ENCODE measurements at places on chromosomes 3 and 15. TPM values are rescaled to one million over a fixed set of nuclear protein-coding genes. Genes with fewer than 3 reads are reported as not detected.

- DNase-seq: no peak
Observed at GRCh38 chr3:28746990-28747389, 398.4 kb upstream of the AZI2 start.

- no peak for DNase-seq
Observed at GRCh38 chr3:169542331-169542751, 121.2 kb downstream of the MECOM start.

DNA sequence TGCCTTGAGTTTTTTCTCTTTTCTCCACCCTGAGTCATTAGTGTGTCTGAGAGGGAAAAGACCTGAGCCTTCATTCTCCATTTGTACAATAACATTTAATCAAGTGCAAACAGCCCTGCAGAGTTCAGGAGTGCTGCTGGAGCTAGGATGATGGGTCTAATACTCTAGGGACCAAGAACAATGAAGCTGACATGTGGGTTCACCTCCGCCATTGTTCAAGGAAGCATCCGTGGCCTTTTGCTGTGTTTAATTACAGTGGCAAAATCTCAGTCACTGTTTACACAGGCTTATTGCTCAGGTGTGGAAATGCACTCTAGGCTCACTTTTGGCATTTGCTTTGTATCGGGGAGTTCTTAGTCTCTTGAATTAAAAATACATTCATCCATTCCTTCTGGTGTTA, 259.6 kb downstream of the LRTM1 start:
- DNase-seq: no peak

DNA sequence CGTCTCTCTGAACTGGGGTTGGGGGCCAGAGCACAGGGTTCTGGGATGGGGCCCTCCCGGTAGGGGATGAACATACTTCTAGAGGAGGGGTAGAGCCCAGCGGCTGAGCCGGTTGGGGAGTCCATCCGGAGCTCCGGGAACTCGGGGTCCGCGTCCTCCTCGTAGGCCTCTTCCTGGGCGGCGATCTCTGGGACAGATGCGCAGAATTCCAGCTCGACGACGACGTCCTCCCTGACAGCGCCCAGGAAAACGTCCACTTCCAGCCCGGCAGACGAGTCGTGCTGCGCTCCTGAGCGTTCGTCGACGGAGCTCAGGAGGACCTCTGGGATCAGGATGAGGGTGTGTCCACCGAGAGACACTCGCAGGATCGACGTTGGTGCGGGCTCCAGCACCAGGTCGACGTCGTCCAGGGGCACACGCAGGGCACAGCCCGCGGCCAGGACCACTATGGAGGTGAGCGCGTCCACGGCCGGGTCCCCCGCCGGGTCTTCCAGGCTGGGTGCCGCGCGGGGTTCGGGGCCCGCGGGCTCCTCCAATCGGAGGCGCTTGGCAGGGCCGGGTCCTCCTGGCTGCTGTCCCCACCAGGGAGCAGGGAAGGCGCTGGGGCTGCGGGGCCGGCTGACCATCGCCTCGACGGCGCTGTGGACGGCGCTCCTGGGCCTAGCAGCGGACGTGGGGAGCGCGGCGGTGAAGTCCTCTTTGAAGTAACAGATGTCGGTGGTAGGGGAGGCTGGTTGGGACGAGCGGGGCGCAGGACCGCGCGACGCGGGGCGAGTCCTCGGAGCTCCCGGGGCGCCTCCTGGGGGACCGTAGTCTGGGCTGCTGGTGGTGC, 474 bp downstream of the PRR23B start:
- DNase-seq: no peak

DNA sequence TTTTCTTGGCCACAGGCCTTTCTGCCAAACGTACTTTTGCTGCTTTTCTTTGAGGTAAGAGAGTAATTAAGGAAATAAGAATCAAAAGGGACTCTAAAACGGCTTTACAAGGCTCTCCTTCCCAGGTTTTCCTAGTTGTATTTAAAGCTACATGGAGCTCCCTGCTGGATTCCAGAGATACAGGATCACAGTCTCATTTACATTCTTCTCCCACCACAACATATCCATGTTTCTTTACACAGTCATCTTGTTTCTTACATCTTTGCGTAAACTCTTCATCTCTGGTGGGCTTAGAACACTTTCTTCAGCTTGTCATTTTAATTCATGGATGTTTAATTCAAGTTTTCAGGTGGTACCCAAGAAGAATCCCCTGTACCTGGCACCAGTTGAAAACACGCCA, 117.6 kb upstream of the BFSP2 start:
- DNase-seq: no peak

DNA sequence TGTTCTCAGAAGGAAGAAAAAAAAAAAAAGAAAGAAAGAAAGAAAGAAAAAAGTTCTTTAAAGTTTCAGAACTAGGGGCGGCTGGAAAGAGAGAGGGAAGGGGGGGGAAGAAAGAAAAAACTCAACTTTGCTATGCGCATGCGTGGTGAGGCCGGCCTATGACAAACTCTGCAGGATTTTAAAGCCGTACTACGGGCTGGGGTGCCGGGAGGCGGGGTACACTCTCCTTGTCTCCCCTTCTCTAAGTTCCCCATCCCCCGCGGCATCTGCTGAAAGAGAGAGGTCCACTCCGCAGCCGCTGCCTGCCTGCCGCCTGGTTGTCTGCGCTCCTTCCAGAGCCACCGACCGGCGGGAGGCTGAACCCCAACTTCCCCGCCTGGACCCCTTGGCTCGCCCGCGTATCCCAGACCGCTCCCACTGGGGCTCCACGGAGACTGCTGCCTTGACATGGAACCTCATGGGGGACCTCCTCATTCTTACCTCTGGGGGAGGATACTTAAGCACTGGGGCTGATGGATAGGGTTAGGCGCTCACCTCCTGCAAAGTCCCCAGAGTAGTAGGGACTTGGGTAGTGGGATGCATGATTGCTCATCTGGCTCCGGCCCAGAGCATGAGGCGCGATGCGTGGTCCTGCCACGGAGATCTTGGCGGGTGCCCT, 1.4 kb upstream of the WNT5A start:
- DNase-seq: peak; percentile 51

DNA sequence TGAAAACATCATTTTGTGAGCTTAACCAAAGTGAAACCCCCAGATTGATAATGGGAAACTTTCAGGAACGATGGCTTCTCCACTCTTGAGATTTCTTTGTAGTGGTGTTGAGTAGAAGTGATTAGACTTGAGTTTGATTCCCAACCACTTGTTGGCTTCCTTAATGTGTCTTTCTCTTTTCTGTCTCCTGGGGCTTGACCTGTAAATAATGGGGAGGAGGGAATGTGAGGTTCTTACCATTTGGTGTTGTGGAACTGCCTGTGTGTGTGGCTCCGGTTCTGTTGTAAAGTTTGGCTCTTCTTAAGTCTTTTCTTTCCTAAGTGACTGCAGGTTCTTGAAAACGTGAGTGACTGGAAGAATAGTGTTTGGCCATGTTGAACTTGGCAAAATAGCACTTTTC, 2.7 kb downstream of the CDV3 start:
- no peak for DNase-seq

GRCh38 chr15:59751552-59752413, 62.7 kb upstream of the BNIP2 start:
- no peak for DNase-seq

DNA sequence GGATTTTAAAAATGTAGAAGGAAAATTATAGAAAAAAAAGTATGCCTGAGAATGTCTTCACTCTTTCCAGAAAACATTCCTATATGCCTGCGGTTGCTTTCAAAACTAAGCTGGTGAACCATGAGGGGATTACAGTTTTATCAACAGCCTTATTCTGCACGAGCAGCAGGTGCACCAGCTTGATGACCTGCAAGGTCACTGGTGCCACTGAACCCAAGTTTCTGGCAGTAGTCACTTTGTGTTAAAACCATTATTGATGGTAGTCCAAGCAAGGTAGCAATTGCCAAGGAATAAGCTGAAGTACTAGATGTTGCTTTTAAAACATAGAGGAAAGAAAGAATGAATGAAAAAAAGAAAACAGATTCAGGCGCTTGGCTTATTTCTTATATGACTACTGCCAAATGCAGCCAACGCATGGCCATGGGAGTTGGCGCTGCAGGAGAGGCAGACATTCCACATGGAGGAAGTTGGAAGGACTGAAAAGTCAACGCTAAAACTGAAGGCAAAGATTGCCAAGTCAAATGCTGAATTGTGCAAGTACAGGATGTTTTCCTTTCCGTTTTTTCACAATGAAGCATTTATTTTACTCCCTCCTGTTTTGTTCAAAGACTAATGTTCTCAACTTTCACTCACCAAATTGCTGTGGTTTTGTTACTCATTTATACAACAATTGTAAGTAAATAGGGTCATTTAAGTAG, 601.4 kb downstream of the CADM2 start:
- peak; percentile 36 for DNase-seq

DNA sequence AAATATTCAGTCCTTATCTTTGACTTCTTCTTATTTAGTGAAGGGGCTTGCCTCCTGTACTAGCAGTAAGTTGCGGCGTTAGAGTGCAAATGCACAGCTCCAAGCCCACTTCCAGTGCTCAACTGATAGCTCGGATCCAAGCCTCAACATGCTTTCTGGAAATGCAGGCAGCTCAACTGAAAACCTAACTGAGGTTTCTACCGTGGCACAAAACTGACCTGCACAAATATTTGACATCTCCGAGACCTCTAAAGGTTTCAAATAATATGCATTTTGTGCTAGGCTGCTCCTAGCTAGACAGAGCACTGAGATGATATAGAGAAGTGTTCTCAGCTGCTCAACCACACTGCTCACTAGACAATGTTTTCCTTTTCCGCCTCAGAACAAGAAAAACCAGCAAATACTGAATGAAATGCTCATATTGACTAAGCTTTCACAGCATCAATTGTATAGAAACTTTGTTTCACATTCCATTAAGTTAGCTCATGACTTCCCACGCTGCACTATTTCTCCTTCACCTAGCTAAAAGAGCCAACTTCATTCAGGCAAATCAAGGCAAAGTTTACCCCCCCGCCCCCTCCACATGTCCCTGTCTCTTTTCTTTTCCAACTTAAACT, 822 bp downstream of the ZNF385D start:
- DNase-seq: no peak

GRCh38 chr15:87591582-87591981, 665.0 kb downstream of the NTRK3 start:
- no peak for DNase-seq

GRCh38 chr3:169148448-169149348, 514.8 kb downstream of the MECOM start:
- no peak for DNase-seq

GRCh38 chr15:60854858-60855564, 374.1 kb downstream of the RORA start:
- DNase-seq: no peak

DNA sequence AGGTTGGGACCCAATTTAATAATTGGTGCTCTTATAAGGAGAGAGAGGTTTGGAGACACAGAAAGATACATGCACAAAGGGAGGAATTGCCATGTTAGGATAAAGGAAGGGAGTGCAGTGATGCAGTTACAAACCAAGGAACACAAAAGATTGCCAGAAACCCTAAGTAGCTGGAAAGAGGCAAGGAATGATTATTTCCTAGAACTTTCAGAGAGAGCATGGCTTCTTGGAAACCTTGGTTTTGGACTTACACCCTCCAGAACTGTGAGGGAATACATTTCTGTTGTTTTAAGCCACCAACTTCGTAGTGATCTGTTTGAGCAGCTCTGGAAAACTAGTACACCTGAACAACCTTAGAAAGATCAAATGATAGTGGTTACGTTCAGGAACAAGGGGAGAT, 25.0 kb upstream of the MB21D2 start:
- DNase-seq: no peak

- no peak for DNase-seq
Observed at GRCh38 chr15:27238707-27239423, 267.9 kb downstream of the GABRG3 start.

- DNase-seq: no peak
Observed at GRCh38 chr3:195757438-195757770, 36.6 kb downstream of the MUC20 start.

GRCh38 chr15:52652984-52653383, 26.2 kb downstream of the ATOSA start:
- no peak for DNase-seq

GRCh38 chr3:31765871-31766270, 215.2 kb downstream of the OSBPL10 start:
- no peak for DNase-seq

GRCh38 chr3:34408088-34408487, 609.7 kb downstream of the PDCD6IP start:
- DNase-seq: no peak

DNA sequence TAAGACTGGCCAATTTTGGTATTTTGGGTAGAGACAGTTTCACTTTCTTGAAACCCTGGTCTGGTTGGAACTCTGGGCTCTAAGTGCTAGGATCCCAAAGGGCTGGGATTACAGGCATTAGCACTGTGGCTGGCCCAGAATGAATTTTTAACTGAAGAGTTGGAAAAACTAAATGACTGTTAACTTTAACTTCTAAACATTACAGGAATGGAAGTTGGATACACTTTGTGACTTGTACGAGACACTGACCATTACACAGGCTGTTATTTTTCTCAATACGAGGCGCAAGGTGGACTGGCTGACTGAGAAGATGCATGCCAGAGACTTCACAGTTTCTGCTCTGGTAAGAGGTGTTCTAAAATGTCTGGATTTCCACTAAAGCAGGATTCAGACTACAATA, 3.5 kb downstream of the EIF4A2 start:
- no peak for DNase-seq

- no peak for DNase-seq
Observed at GRCh38 chr15:99230867-99231266, 18.5 kb downstream of the TTC23 start.

SLC28A1 gene
- polyA plus RNA-seq: 0.17 TPM

SLC15A2 gene
- polyA plus RNA-seq: 0.22 TPM

SEMA5B gene
- polyA plus RNA-seq: 5.5 TPM

ZNF860 gene
- 0.14 TPM for polyA plus RNA-seq

TMEM158 gene
- 0.57 TPM for polyA plus RNA-seq

ATP10A gene
- polyA plus RNA-seq: 0.53 TPM
